NCI-H1048 (cell line): ENCODE measurements at places on chromosomes 4 and X.

- peak; percentile 1 for DNase-seq
Observed at GRCh38 chrX:131262738-131263679, 26.1 kb downstream of the IGSF1 start.

DNA sequence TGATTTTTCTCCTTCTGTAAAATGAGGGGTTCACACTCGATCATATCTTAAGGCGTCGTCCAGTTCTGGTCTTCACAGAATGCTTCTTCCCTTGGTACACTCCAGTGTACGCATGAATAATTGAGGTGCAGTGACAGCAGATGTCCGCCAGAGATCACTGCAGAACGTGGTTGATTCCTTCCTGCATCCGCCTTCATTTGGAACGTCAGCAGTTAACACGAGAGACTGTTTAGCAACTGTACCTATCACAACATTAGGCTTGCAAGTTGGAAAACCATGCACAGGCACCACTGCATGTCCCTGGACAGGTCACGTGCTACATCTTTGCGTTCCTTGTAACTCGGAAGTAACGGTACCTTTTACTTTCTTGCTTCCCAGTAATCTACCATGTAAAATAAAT, 66.0 kb upstream of the GEMIN8 start:
- no peak for DNase-seq

DNA sequence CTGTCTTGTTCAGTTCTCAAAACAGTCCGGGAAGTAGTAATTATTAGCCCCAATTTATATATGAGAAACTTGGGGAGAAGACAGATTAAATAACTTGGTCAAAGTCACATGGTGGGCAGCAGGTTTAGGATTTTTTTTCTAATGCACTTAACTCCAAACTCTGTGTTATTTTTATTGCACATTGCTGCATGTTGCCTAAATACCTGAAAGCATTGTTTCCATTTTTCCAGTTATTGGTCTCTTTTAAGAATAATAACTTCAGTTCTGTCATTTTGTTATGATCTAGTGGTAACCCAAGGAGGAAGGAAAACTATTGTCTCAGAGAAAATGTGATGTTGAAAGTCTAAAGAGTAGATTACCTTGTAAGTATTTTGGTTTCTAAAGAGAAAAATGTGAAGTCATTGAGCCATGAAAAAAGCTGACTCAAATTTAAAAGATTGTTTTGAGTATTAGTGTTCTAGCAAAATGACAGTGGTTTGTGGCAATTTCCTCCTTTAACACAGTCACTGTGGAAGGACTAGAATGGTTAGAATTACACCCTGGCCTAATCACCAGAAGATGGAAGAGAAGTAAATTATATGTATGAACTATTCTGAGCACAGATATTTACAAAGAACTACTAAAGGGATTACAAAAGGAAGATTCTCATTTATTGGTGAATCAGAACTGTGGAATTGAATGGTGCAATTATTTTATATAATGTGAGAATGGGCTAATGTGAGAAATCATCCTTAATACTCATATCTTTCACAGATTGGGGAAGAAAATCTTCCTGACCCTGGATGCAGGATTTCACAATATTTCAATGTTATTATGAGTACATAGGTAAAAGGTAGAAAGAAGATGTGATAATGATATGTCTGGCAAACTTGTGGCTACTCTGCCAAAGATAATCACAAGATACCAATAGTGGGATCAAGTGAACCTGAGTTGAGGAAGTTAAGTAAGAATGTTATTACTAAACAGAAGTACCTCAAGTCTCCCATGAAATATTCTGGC, 21.7 kb upstream of the CXCL8 start:
- DNase-seq: no peak

- no peak for DNase-seq
Observed at GRCh38 chr4:61638591-61638990, 438.5 kb downstream of the ADGRL3 start.

DNA sequence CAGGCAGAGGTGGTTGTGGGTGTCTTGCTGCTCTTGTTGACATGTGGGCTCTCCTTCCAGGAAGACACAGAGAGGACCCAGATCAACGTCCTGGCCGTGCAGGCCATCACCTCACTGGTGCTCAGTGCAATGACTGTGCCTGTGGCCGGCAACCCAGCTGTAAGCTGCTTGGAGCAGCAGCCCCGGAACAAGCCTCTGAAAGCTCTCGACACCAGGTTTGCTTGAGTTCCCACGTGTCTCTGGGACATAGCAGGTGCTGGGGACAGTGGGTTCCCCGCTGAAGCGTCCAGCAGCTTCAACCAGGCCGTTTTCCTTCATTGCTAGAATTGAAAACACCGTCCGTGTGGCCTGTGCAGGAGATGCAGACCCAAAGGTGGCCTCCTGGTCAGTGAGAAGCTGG, 25.6 kb upstream of the MSANTD1 start:
- no peak for DNase-seq

- DNase-seq: no peak
Observed at GRCh38 chr4:25852103-25852502, 10.7 kb downstream of the SEL1L3 start.

DNA sequence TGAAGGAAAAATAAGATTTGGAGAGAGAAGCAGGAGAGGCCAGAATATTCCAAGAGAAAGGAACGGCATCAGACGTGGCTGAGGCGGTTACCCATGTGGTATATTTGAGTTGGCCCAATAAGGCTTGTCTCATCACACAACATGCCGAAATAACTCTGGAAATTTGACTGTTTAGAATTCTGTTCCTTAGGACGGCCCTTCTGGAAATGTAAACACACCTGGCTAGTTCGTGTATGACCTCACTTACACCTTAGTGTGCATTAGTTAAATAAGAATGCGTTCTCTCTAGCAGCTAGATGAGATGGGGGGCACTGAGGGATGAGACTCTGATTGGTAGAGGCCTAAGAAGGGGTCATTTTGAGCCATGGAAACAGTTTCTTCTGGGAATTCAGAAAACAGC, 33.2 kb upstream of the PLAC1 start:
- no peak for DNase-seq

DNA sequence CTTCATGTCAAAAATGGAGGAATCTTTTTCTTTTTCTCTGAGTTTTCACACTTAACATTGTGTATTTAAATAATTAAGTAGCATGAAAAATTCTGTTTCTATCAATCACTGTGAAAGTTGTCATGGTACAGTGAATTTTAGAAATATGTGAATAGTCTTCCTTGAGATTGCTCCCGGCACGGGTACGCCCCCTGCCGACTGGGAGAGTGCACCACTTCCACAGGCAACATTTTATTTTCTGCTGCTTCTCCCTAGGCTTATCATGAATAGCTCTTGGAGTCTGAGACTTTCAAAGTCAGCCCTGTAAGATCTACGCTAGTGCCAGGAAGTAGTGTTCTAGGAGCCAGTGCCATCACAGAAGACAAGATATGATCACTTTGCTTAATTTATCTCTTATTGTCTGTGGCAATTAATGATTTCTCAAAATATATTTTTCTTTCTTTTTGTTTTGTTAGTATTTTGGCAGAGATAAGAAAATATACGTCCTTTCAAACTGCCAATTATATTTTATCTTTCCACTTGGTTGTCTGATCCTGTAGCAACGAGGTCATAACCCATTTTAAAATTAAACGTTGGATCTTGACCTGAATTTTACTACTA, 763.8 kb upstream of the AADAT start:
- DNase-seq: peak; percentile 9
